CD4-positive, alpha-beta T cell treated with Interleukin-4 for 4 hours (primary cell): ENCODE measurements at places on chromosomes 7 and 10.
A peak's percentile ranks its signal among the peaks of the same experiment; 100 is the strongest.

DNA sequence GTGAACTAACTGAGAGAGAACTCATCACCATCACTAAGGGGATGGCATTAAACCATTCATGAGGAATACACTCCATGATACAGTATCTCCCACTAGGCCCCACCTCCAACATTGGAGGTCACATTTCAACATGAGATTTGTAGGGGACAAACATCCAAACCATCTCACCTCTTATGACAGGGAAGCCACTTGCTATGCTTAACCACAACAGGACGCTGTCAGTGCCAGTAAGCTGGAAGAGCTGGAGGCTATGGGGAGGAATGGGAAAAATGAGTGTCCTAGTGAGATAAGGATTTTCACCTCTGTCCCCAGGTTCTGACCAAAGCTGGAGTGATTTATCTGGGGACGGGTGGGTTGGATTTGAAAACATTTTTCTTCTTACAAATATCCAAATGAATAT, 17.6 kb downstream of the PLCE1 start:
- no peak for DNase-seq

GRCh38 chr7:27346531-27347275, 104.1 kb downstream of the EVX1 start:
- no peak for DNase-seq

GRCh38 chr7:105782391-105783042, 93.9 kb downstream of the ATXN7L1 start:
- no peak for DNase-seq

- no peak for DNase-seq
These were observed 106.2 kb upstream of the GPR141 start for GRCh38 chr7:37577412-37577811.

DNA sequence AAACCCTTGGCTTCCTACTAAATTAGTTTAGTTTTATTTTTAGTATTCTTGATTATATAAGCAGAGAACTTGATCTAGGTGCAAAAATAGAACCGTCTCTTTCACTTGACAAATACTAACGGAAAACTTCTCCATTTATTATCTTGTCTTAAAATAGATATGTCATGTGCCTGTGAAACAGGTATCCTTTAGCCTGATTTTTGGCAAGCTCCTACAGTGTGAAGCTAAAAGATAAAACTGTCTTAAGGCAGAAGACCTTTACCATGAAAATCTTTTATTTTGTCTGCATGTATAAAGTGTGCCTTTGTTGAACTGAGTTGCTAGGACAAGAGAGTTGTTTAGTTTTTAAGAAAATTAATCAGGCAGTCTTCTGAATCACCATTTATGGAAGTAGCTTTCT, 90.6 kb downstream of the CYP51A1 start:
- no peak for DNase-seq

- no peak for DNase-seq
These were observed 517.5 kb upstream of the GALNT17 start for GRCh38 chr7:70614237-70615045.

DNA sequence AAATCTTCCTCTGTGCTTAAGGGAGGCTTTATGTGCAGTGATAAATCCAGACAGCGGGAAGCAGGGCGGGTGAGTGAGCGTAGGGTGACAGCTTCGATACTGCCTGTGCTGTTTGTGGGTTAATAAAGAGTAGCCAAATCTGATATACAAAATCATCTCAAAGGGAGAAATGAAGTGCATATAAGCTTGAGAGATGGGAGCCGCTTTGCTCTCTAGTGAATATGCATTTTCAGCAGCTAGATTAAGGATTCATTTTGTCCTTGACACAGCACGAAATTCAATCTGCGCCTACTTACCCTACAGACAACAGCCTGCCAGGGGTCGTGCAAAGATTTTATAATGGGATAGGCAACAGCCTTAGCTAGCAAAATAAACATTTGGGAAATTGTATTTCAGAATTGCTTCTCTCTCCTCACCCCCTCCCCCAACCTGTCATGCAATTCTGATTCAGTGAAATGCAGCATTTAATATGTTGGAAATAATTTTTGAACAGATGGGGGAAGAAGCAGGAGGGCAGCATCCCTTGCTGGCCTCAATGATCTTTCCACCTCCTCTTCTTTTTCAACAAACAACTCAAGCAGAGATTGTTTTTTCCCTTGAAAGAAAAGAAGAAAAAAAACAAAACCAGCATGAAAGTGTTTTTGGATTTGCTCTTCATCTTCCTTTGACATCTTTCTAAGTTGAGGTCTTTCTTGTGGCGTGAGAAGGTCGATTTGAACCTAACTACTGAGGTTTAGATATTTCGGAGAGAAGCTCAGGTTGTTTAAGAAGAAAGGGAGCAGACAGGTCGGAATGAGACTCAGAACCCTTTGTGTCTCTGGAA, 117.9 kb downstream of the AOAH start:
- no peak for DNase-seq

DNA sequence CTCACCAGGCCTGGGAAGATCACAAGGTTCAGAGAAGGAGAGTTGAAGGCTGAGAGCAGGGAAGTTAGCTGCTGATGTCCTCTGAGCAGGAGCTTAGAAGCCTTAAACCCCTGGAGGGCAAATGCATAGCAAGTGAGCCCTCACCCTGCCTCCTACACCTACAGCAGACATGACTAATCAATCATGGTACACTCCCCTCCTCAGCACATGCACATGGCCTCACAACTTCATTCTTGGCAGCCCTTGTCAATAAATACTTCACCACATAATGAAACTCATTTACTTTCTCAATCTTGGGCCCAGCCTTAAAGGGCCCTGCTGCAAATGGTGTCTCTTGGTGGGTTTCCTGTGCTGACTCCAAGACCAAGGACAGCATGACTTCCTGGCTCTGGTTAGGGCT, 12.9 kb downstream of the MMRN2 start:
- DNase-seq = no peak

DNA sequence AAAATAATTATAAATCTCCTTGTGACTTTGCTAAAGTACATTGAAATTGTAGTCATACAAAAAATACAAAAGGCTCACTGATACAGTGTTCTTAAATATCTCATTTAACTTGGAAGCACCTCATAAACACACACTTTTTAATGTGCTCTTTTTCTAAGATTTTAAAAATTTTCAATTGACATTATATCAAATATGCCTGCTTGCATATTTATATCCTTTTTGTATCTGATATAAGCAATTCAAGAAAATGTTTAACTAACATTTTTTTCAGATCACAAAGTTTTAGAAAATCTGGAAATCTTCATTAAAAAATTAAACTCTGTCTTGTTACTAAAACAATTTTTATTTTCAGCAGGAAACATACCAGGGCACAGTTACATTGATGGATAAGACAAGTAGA, 661.5 kb downstream of the REEP3 start:
- DNase-seq = no peak

- DNase-seq = no peak
These were observed 14.9 kb upstream of the GATAD1 start for GRCh38 chr7:92432299-92432946.

DNA sequence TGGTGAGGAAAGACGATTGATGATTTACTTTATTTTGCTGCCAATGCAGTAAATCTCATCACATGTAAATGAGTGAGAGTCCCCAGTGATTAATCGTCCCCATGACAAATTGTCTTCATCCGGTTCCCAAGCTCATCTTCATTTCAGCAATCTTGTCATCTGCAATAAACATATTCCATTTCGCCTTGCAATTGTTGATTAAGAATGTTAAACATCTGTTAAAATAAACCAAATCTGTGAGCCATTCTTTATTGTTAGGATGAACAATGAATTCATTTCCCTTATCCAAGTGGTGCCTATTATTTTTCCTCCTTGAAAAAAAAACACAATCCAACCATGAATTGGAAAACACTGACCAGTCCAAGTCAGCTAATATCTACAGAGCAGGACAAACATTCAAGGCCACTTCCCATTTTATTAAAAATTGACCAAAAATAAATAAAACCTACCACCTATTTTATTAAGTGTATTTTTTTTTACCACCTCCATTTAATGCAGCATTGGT, 36.5 kb downstream of the NPS start:
- DNase-seq = no peak

GRCh38 chr7:96080027-96080426, 241.9 kb downstream of the SLC25A13 start:
- DNase-seq = no peak

DNA sequence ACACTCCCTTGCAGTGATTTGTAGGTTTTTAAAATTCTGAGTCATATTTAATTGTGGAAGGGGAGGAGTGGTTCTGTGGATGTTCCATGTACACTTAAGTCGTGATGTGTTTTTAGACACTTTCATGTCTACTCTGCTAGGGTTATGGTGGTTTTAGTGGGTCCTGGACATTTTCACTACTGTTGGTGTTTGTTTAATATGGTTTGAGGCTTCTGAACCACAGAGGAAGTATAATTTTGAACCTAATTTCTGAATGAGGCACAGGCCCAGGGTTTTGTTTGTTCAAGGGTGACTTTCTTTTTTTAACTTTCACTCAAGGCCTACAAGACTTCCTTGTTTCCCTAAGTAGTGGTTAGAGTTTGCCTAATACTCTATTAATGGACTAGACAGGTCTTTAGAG, 13.3 kb downstream of the SLC26A5 start:
- no peak for DNase-seq

GRCh38 chr10:95788830-95789229, 32.9 kb downstream of the ENTPD1 start:
- DNase-seq = no peak

- DNase-seq = no peak
These were observed 206.3 kb downstream of the THSD7A start for GRCh38 chr7:11625669-11626068.

DNA sequence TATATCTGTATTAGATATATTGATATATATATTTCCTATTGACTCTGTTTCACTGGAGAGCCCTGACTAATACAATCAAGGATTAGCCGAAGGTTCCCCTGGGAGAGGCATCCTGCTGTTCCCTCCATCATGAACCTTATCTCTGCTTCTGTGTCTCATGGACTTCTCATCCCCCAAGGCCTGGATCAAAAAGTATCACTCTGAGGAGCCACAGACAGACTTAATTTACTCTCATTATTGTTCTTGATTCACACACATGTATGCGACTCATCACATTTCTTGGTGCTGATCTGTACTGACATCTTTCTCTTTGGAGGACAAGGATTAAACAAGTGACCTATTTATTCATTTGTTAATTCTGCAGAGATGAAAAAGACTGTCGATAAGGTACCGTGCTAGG, 550.2 kb downstream of the KCNMA1 start:
- no peak for DNase-seq

GRCh38 chr7:41942468-41943093, 239.7 kb upstream of the INHBA start:
- no peak for DNase-seq

- DNase-seq = no peak
These were observed 55.9 kb downstream of the PDIA4 start for GRCh38 chr7:148972375-148972774.

DNA sequence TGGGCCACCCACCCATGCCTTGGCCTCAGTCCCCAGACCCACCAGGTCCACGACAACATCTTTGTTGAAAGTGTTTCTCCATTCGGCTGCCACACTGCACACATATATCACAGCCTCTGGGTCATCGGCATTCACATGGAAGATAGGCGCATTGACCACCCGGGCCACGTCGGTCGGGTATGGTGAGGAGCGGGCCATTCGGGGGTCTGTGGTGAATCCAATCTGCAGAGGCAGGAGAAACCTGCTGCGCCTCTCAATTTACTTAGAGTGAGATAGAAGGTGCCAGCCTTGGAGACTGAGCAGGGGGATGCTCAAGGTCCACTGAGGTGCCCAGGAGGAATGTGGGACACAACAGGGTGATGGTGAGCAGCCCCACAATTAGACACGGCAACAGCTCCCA, 16.4 kb downstream of the OGDHL start:
- no peak for DNase-seq

DNA sequence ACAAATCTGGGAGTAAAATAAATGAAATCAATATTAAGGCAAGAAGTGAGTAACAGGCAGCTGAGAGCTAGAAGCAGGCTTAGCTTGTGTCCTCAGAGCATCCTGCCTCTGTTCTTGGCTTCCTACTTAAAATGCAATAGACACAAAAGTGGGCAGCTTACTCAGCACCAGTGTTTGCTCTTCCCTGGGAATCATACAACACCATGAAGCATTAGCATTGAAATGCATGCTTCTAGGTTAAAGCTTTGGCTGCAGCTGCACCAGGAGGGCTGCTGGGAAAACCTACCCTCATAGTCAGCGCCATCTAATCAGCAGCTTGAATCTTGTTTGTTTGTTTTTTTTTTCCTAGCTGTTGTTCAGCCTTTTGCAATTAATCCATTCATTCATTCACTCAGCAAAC, 104.2 kb upstream of the VWC2 start:
- no peak for DNase-seq

GRCh38 chr7:47677664-47678063, 95.8 kb upstream of the TNS3 start:
- no peak for DNase-seq

GRCh38 chr7:138126928-138127327, 50.7 kb downstream of the AKR1D1 start:
- DNase-seq = no peak

- peak; percentile 80 for DNase-seq
These were observed 2.2 kb downstream of the MAFK start for GRCh38 chr7:1532456-1533254.

DNA sequence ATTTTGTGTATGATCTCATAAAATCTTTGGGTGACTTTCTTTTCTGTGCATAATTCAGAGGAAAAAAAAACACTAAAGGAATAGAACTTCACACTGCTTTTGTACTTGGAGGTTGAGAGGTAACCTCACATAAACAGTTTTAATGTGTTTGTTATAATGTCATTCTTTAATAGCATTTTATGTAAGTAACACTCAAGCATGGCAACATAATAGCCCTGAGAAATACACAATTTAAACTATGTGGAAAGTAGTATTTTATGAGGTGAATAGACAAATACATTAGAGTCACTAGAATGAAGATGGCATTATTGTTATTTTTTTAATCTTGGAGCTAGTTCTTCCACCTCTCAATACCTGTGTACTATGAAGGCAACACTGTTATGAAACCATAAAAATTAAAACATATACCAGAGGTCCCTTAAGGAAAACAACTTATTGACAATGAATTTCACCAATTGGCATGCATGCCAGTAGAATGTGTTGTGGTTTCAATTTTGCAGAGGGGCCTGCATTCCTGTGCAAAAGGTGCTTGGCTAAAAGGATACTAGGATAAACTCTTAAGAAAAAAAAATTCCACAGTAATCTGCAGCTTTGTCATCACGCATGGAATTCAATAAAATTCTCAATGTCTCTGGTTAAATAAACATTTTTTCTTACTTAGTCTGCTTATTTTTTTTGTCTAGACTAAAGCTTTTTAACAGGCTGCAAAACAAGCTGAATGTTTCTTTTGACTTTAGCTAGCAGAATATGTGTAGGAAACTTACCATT, 102.5 kb downstream of the CD36 start:
- DNase-seq = no peak

- DNase-seq = no peak
These were observed 55.7 kb downstream of the ANKMY2 start for GRCh38 chr7:16589881-16590280.

DNA sequence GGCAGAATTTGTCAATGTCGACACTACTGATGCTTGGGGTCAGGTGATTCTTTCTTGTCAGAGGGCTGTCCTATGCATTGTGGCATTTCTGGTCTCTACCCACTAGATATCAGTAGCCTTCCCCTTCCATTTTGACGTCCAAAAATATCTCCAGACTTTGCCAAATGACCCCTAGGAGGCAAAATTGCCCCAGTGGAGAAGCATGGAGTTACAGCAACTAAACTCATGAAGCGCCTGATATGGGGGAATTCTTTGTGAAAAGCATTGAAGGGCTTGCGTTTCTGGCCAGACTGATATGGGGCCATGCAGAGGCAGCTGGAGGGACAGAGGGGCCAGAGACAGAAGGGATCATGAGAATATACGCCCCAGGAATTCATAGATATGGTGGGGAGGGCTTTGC, 43.6 kb downstream of the ADRB1 start:
- no peak for DNase-seq
